ENCODE measurements at places on chromosomes 16 and 17. TPM values are rescaled to one million over a fixed set of nuclear protein-coding genes. Genes with fewer than 3 reads are reported as not detected.

The NPB gene
- polyA plus RNA-seq: 0.54 TPM

The HS3ST2 gene
- 0.25 TPM for polyA plus RNA-seq

The CNGB1 gene
- not detected for polyA plus RNA-seq

The CCDC78 gene
- polyA plus RNA-seq: 4.3 TPM

The TXNDC17 gene
- 99.1 TPM for polyA plus RNA-seq

The ALDH3A1 gene
- 1.0 TPM for polyA plus RNA-seq

The KRTAP1-5 gene
- polyA plus RNA-seq: not detected

The KCNJ12 gene
- 5.3 TPM for polyA plus RNA-seq

The OR3A3 gene
- polyA plus RNA-seq: 0.25 TPM

The SLC12A3 gene
- polyA plus RNA-seq: 52.5 TPM

The KRT20 gene
- 0.20 TPM for polyA plus RNA-seq

The CRAMP1 gene
- 29.8 TPM for polyA plus RNA-seq

The PRKCB gene
- polyA plus RNA-seq: 5.0 TPM

The DNAH2 gene
- polyA plus RNA-seq: 0.16 TPM

The SLC52A1 gene
- 0.25 TPM for polyA plus RNA-seq

The NPIPA5 gene
- polyA plus RNA-seq: 1.4 TPM

The CCL7 gene
- polyA plus RNA-seq: not detected

The TBC1D28 gene
- not detected for polyA plus RNA-seq

The TVP23A gene
- 4.7 TPM for polyA plus RNA-seq

The CIAO2B gene
- polyA plus RNA-seq: 120 TPM

The PRCD gene
- 4.3 TPM for polyA plus RNA-seq

The TNS4 gene
- 0.20 TPM for polyA plus RNA-seq

All from left renal cortex interstitium (tissue), 4 donors.